ENCODE measurements at places on chromosomes 13 and 19. TPM values are rescaled to one million over a fixed set of nuclear protein-coding genes. Genes with fewer than 3 reads are reported as not detected.

Gene MBD3L2
- total RNA-seq: not detected

DNA sequence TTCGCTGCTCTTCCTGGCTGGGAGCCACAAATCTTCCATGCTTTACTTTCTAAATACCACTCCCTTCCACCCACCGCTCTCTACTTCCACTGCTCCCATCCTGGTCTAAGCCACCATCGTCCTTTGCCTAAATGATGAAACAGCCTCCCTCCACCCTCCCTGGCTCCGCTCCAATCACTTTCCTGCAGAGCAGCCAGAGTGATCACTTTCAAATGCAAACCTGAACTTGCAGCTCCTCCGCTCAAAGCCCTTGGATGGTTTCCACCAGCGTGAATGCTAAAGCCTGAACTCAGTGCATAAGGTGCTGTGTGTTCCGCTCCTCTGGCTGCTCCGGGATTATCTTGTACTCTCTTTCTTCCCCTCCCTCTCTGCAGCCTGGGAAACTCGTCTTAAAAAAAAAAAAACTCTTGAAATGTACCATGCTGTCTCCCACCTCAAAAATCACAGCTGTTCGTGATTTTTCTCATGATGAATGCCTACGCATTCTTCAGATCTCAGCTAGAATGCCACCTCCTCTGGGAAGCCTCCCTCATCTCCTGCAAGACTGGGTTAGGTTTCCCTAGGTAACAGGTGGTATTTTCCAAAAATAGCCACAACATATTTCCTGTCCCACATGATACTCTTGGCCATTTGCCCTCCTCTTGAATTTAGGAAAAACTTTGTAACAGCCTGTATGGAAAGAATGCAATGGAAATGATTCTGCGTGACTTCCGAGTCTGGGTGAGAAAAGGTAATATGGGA lies 3.7 kb upstream of the SIN3B start:
- DNase-seq: peak; percentile 73

DNA sequence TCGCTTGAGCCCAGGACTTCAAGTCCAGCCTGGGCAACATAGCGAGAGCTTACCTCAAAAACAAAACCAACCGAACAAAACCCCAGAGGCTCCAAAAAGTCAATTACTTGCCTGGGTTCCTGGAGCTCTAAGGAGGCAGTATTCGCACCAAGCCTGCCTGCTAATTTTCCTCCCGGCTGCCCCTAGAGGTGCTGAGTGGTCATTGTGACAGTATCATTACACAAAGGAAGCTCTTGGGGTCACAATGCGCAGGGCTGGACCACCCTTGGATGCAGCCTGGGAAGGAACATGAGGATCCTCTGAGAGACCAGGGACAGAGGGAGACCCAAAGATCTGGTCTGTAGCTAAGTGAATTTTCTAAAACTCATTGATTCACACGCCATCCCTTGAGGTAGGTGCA lies 8.5 kb upstream of the PEX11G start:
- no peak for DNase-seq

Gene HIPK4
- total RNA-seq: 0.72 TPM

GRCh38 chr19:3413796-3414327 lies 47.5 kb downstream of the NFIC start:
- DNase-seq: no peak

- peak; percentile 93 for DNase-seq
These were observed 6.0 kb downstream of the AP1M2 start for GRCh38 chr19:10580979-10581631.

DNA sequence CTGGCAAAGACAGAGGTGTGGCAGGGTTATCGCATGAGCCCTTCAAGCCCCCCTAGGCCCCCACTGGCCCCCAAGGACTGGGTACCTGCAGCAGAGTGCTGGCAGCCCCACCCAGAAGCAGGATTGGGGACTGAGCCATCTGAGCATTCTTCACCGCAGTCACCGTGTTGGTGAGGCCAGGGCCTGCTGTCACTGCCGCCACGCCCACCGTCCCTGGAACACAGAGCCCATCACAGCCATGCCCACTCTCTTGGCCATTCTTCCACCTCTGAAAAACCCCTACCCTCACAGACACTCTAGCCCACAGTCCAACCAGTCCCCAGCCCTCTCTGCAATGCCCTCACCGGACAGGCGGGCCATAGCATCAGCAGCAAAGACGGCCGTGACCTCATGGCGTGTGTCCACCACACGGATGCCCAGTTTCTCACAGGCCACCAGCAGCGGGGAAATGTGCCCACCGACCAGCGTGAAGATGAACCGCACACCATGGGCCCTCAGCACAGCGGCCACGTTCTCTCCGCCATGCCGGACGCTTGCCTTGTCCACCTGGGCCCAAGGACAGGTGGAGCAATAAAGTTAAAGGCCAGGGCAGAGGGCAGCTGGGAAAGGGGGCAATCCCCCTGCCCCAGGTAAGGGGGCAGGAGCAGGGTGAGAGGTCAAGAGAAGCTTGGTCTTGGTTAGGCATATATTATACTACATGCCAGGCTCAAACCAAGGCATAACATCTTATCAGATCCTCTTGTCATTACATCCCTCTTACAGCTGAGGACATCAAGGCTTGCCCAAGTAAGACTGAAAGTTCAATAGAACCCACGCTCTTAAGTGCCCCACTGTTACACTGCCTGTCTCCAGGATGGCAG lies 16.1 kb downstream of the SYDE1 start:
- DNase-seq: no peak

GRCh38 chr13:111048387-111048786 lies 66.7 kb upstream of the ARHGEF7 start:
- DNase-seq: no peak

- no peak for DNase-seq
These were observed 6.3 kb downstream of the TTYH1 start for GRCh38 chr19:54421521-54421920.

All from umbilical cord (tissue), 2 donors.